ENCODE measurements at places on chromosomes 3 and 15.

DNA sequence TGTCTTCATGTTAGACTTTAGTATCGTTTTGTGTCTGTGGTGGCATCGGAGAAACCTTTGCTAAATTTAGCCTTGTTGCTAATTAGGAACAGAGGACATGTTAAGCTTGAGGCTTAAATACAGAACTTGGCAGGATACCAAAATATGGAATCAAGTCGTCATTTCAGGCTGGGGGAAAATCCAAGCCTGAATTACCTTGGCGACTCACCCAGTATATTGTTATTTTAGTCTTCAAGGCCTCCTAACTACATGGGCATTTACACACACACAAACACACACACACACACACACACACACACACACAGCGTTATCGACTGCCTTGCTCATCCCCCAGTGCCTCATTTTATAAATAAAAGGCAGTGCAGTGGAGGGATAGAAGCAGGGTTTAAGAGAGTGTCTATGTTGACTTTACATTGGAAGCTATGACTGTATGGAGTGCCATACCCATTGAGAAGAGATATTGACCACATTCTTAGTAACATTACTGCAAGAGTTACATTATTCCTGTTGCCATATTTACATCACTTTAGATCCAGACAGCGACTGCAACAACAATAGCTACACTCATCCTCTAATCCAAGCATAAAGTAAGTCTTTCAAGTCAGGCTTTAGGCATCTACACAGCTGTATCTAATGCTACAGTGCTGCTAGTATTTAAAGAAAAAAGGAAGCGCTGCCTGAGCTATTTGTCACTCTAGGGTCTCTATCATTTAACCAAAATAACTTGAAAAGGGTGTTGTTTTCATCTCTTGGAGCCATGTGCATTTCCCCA lies 210.8 kb upstream of the SEMA6D start:
- no peak for DNase-seq

DNA sequence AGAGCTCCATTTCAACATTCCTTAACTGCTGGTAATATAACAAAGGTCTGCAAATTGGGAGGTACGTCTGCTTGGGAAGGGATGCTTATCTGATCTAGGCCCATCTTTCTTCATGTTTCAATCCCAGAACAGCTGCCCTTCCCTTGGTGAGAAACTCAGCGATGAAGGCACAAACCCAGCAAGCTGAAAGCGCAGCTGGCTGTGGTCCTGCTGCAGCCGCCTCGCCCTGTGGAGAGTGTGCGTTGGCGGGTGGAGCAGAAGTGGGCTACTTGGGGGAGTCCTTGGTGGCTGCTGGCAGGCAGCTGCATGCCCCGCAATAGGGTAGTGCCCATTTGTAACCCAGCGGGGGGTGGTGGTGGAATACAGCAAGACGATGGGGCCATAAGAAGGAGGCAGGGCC lies 160.6 kb upstream of the WNT5A start:
- no peak for DNase-seq

DNA sequence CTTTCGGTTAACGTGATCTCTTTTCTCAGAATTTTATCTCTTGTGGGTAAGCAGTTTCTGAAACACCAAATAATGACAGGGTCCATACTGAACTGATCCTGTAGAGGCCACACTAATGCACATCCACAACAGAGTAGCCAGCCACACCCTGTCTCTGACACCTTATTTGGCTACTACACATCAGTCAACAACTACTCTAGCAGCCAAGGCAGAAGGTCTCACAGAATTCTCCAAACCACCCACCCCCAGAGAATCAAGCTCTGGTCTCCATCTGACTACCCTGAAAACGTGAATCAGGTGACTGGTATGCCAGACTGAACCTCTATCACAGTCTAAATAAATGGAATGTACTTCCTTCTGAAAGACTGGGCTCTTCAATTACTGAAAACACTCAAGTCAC lies 38.0 kb downstream of the EDC3 start:
- no peak for DNase-seq

DNA sequence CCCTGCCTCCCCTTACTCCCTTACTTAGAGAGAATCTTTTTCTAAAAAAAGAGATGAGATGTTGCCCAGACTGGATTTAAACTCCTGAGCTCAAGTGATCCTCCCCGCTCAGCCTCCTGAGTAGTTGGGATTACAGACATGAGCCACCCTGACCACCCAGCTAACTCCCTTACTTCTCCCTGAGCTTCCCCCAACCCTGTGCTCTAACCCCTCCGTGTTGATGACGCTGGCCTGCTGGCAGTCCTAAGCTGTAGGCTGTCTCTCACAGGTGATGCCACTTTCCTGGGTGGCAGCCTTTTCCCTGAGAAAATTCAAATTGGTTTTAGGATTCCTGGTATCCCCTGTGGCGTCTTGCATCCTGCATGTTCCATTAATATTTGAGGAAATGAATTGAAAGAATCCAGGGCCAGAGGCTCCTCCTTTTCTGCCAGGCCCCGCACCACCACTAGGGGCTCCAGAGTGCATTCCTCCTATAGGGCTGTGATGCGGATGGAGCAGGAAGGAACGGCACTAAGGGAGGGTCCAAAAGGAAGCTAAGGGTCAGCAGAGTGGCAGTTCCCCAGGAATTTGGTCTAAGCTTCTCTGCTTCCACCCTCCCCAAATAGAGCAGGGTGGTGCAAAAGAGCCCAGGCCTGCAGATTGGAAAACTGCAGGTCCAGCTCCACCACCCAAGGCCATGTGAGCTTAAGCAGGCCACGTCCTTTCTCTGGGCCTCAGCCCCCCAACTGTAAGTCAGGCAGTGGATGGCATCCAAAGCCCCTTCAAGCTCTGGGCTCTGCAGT lies 101.1 kb downstream of the DAPK2 start:
- peak; percentile 28 for DNase-seq

GRCh38 chr3:50203809-50204803 lies 965 bp upstream of the SLC38A3 start:
- DNase-seq = no peak

GRCh38 chr15:76328106-76328696 lies 8.4 kb upstream of the ISL2 start:
- no peak for DNase-seq

GRCh38 chr3:98545940-98546339 lies 14.2 kb downstream of the GPR15 start:
- no peak for DNase-seq

DNA sequence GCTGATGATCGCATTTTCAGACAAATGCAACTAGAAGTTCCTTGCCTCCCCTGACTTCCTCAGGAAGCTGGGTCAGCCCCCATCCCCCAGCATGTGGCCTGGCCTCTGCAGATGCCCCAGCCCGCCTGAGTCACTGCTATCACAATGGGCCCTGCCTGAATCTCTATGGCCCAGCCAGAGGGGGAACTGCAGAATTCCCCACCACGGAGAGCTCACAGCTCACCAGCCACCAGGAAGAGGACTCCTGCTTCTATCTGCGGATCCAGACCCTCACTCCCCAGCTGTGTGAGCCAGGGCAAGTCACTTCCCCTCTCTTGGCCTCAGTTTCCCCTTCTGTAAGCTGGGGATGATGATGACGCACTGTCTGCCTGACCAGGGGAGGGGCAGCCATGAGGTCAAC lies 6.9 kb downstream of the PLXND1 start:
- no peak for DNase-seq

DNA sequence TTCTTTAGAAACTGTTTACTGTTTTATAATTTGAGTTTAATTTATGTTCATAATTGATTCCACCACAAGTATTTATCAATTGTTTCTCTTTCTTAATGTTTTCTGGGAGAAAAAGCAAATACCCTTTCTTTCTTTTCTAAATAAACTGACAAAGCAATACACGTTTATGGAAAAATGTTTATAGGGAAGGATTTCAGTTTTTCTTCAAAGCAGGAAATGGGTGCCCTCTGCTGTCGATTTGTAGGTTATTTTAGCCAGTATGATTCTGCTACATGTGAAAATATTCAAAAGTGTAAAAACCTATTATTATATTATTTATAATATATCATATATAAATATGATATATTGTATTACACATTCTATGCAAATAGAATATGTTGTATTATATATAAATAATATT lies 921.0 kb upstream of the ROBO1 start:
- DNase-seq = no peak

DNA sequence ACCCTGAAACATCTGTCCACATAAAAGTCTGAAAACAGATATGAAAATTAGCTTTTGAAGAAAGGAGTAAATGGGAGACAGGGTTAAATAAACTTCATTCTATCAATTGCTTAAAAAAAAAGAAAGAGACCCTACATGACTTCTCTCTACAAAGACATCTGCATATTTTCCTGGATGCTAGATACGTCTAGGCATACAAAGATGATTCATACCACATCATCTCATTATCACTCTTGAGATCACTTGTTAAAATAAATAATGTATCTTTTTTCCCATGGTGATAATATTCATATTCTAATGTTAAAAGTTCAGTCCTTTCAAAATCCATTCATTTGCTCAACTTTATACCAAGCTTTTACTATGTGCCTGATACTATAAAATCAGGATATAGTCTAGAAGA lies 295.8 kb downstream of the MAGI1 start:
- no peak for DNase-seq

DNA sequence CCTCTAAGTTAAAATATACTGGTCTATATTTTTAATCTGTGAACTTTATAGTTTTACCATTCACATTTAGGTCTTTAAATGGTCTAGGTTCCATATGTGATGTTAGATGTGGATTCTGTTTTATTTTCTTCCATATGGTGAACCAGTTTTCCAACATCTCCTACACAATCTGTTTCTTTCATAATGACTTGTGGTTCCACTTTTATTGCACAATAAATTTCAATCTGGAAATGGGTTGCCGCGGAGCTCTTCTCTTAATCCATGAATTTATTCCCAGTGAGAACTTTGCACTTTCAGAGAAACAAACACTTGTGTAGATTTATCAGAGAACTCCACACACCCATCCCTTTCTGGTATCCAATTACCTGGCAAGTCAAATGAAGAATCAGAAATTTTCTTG lies 20.9 kb upstream of the SPPL2A start:
- no peak for DNase-seq

- no peak for DNase-seq
Measured at GRCh38 chr3:97823046-97824004, 1.5 kb downstream of the CRYBG3 start.

- DNase-seq = no peak
Measured at GRCh38 chr3:53689681-53690080, 156.5 kb downstream of the CHDH start.

DNA sequence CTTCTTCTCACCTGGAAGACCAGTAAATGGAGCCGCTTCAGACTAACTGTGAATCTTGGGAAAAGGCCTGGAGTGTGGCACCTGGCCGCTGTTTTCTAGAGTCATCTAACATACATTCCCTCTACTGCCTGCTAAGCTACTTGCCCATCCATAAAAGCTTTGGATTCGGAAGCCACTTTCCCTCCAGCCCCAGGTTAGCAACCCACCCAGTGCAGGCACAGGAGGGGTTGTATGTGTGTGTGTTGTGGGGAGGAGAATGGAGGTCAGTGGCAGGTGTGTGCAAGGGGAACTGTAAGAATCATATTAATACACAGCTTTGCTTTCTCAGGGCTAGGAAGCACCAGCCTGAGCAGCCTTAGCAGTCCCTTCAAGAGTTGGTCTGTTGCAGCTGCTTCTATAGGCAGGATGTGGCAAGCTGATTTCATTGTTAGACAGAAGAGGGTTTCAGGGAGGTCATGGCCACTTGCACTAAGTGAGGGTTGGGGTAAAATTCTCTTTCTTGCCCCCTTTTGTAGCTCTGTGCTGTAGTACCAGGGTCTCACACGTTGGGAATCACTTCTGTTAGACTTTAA lies 8.9 kb downstream of the NSUN3 start:
- DNase-seq = no peak

DNA sequence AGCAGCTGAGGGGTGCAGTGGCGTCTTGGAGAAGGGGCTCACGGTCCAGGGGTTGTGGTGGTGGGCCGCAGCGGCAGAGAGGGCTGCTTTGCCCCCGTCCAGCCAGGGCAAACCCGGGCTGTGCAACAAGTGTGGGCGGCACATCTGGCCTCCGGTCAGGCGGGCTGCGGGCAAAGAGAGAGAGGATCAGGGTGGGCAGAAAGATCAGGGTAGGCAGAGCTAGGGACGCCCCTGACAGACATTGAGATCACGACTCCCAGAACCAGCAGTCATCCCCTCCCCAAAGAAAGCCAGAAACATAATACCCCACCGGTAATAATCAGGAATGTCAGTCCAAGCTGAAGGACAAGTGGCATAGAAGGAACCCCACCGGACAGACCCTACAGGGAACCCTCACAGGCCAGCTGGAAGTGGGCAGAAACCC lies 6.8 kb downstream of the GATA2 start:
- no peak for DNase-seq

GRCh38 chr15:89664441-89665350 lies 9.4 kb upstream of the KIF7 start:
- DNase-seq = no peak

- no peak for DNase-seq
Measured at GRCh38 chr3:143677430-143677829, 170.8 kb downstream of the SLC9A9 start.

GRCh38 chr3:104943974-104944373 lies 422.7 kb upstream of the ALCAM start:
- DNase-seq = no peak

GRCh38 chr3:108067768-108068167 lies 23.1 kb downstream of the CD47 start:
- DNase-seq = no peak

DNA sequence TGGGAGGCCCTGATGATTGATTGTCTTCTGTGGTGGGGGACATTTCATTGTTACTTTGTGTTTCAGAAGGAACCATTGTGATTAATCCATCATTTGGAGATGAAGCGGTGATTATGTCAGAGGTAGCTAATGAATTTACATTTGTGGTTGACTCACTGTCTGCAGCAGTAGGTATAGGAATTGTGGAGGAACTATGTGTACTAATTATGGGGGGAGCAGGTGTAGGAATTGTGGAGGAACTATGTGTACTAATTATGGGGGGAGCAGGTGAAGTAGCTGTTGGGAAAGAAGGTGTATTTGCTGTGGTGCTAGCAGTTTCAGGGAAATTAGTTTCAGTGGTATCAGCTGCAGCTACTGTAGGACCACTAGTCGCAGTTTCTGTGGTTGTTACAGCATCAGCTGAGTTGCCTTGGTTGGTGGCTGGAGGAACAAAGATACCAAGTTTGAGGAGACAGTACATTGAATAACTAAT lies 6.9 kb downstream of the MUC13 start:
- no peak for DNase-seq

- no peak for DNase-seq
Measured at GRCh38 chr15:98729446-98730042, 81.2 kb downstream of the IGF1R start.
